Spleen (tissue), 13 donors: ENCODE measurements at places on chromosomes 3 and 15. TPM values are rescaled to one million over a fixed set of nuclear protein-coding genes. Genes with fewer than 3 reads are reported as not detected.

ARRDC4 gene
- 19.0 TPM for total RNA-seq

ADGRG7 gene
- total RNA-seq: not detected

ACKR2 gene
- 1.2 TPM for total RNA-seq

EPHB3 gene
- total RNA-seq: 0.77 TPM

CTDSPL2 gene
- 68.2 TPM for total RNA-seq

SLC9C1 gene
- 0.18 TPM for total RNA-seq

BSN gene
- total RNA-seq: 0.46 TPM

GRCh38 chr15:31857194-31857593 lies 173.1 kb upstream of the CHRNA7 start:
- H3K4me3 ChIP-seq: no peak overlapping the region
- H3K4me1 ChIP-seq: no peaks in the 10 kb centered on the region
- no peak overlapping the region for H3K27ac ChIP-seq
- DNase-seq: no peak

DNA sequence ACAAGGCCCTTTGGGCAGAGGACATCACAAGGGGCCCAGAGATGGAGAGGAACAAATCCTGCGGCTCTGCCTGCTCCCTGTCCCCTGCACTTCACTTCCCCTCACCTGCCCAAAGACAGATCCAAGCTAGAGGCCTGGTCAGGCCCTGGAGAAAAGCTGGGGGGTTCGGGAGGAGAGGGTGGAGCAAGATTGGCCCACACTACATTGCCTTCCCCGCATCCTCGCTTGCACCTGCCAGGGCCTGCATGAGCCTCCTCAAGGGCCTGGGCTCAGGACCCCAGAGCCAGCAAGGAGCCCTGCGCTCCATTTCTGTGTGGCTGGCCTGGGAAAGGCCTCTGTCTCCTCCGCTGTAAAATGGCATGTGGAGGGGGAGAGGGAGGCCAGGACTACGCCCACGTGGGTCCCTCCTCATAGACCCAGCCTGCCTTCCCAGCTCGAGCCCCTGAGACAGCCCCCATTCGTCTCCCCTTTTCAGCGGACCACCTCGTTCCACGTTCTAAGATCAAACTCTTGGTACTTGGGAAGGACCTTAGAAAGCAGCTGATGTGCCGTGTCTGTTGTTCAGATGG lies 106.0 kb downstream of the HMG20A start:
- H3K27ac ChIP-seq: no peak overlapping the region
- peaks cover 3% of the 10 kb centered on the region for H3K4me1 ChIP-seq
- no peaks in the 10 kb centered on the region for H3K36me3 ChIP-seq
- no peak overlapping the region for H3K4me3 ChIP-seq
- H3K27me3 ChIP-seq: no peaks in the 10 kb centered on the region

- no peaks in the 10 kb centered on the region for H3K27me3 ChIP-seq
- DNase-seq: no peak
- no peaks in the 10 kb centered on the region for H3K4me1 ChIP-seq
- no peak overlapping the region for H3K4me3 ChIP-seq
These were observed 7.7 kb upstream of the GOLGB1 start for GRCh38 chr3:121757087-121757811.

DNA sequence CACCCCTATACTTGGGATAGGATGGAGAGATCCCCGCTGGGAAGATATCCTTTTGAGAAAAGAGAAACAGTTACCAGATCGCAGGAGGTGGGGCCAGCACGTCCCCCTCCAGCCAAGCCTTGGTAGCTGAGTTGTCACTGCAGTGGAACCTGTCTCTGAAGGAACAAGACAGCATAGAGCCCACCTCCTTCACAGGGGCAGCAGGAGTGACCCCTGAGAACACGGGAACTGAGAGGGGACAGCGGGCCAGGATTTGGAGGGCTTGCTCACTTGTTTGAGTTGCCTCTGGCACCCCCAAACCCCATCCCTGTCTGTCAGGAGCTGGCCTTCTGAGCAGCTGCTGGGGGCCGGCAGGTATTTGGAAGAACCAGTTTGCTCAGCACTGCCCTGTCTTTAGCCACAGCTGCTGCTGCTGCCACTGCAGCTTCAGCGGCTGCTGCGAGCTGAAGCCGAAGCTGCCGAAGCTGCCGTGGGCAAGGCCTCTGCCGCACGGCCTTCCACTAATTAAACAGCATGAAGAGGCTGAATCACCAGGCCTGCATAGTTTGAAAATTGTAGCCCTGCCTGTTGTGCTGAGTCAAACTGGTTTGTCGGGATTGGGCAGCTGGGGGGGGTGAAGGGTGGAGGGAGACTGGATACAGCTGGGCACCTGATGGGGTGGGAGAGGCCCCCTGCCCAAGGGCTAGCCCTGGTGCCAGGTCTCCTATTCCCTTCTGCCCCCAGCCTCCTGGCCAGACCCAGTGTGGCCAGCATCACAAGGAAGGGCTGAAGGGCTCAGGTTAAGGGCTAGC lies 4.0 kb downstream of the EPHB3 start:
- peaks cover 9% of the 10 kb centered on the region for H3K27me3 ChIP-seq
- H3K4me1 ChIP-seq: peaks cover 28% of the 10 kb centered on the region
- no peak overlapping the region for H3K27ac ChIP-seq
- H3K36me3 ChIP-seq: no peaks in the 10 kb centered on the region
- H3K4me3 ChIP-seq: no peak overlapping the region

GRCh38 chr3:196546537-196546936 lies 21.8 kb downstream of the WDR53 start:
- H3K4me1 ChIP-seq: no peaks in the 10 kb centered on the region
- H3K27me3 ChIP-seq: no peaks in the 10 kb centered on the region
- no peak overlapping the region for H3K27ac ChIP-seq
- no peaks in the 10 kb centered on the region for H3K36me3 ChIP-seq
- H3K4me3 ChIP-seq: no peak overlapping the region

DNA sequence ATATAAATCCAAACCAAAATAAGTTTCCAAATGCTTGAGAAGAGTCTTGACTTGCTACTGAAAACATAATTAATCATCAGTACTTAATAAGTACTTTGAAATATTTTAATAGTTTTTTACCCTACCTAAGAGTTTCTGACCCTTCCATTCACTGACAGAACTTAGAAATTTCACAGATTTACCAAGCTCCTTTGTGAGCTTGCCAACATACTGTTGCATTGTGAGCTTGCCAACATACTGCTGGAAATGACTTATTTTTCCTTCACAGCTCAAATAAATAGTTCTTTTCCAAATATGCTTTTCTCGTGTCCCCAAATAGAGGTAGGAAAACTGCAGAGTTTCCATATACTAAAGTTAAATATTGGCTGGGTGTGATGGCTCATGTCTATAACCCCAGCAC lies 9.6 kb upstream of the AADAC start:
- no peaks in the 10 kb centered on the region for H3K4me1 ChIP-seq
- H3K27me3 ChIP-seq: no peaks in the 10 kb centered on the region
- H3K4me3 ChIP-seq: no peak overlapping the region
- no peaks in the 10 kb centered on the region for H3K36me3 ChIP-seq

- no peak for DNase-seq
- no peak overlapping the region for H3K4me3 ChIP-seq
- no peak overlapping the region for H3K27ac ChIP-seq
- no peaks in the 10 kb centered on the region for H3K4me1 ChIP-seq
- no peaks in the 10 kb centered on the region for H3K36me3 ChIP-seq
These were observed 84.0 kb downstream of the IFT80 start for GRCh38 chr3:160314995-160315394.

DNA sequence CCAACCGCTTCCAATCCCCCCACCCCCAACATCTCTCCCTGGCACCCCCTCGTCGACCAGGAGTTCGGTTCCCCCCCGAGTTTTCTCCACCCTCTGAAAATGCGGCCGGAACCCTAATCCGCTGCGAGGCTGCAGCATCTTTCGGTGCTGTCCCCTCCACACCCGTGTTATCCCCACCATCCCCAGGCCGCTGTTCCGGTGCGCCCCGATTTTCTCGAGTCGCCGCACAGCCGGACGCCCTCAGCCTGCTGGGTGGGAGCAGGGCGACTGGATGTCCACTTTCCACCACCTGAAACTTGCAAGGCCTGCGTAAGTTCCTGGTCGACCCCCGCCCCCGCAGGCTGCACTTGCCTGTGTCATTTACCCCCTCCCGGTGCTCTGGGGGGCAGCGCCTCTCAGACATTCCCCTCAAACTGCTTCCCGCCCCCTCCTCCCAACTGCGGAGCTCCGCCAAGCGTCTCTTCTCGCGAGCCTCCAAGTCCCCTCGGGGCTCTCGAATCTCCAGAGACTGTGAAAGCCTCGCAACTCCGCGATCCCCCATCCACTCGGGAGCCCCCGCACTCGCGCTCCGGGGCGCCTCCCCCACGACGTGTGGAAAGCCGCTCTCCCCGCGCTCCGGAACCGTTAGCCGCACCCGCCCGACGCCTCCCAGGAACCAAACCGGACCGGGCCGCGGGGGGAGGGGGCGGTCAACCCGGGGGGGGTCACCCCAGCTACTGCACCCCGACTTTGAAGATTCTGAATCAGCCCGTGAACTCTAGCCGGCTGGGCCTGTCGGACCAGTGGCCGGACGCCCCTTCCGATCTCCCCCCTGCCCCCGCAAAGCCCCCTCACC lies 566 bp downstream of the ETV5 start:
- H3K4me1 ChIP-seq: peaks cover 12% of the 10 kb centered on the region
- H3K27me3 ChIP-seq: peaks cover 19% of the 10 kb centered on the region
- no peaks in the 10 kb centered on the region for H3K36me3 ChIP-seq
- H3K4me3 ChIP-seq: peak overlapping the region; percentile 74

DNA sequence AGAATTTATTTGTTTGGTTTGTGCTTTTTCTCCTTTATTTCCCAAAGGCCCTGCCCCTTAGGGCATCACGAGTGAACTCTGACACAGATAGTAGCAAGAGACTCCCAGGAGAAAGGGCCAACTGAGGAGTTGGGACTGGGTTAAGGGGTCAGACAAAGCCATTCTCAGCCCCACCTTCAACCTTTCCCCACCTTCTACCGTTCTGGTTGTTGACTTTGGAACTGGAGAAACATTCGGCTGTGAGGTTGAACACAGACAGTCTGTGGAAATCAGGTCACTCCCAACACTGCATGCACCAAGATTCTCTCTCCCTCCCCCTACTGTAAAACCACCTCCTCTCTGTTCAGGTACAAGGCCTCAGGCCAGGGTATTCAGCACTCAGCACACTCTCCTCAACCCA lies 3.9 kb upstream of the BDH1 start:
- H3K4me3 ChIP-seq: no peak overlapping the region
- no peak overlapping the region for H3K27ac ChIP-seq
- no peaks in the 10 kb centered on the region for H3K36me3 ChIP-seq

DNA sequence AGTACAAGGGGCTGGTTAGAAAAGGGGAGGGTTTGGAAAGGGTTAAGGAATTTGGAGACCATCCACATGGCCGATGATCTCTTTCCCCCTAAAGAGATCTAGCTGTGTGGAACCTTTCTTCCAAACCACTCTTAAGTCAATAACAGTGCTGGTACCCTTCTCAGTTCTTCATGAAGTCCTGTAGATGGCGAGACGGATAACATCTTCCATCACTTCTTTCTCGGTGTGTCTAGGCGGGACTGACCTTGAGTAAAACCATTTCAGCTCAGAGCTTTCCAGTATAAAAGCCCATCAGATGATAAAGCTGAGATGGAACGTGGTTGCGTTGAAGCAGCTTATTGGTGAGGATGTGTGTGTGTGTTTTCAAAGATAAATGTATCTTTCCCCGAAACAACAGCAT lies 151.5 kb upstream of the BHLHE40 start:
- no peak overlapping the region for H3K27ac ChIP-seq
- peaks cover 87% of the 10 kb centered on the region for H3K4me1 ChIP-seq
- no peak for DNase-seq

DNA sequence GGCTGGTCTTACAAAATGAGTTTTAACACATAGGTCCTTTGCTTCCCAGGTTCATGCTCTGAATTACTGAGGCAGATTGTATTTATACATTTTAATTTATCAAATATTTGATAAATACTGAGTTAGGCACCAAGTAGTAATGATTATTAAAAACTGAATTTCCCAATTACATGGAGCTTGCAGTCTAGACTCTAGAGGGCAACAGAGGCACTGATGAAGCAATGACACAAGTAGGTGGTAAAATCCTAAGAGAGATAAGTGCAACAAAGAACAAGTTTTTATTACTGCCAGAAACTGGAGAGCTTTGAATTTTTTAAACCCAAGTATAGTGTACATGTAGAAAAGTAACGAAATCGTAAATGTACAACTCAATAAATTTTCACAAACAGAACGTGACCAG lies 406.2 kb upstream of the RARB start:
- no peak for DNase-seq
- H3K4me1 ChIP-seq: no peaks in the 10 kb centered on the region
- no peaks in the 10 kb centered on the region for H3K27me3 ChIP-seq
- H3K4me3 ChIP-seq: no peak overlapping the region
- no peaks in the 10 kb centered on the region for H3K36me3 ChIP-seq

GRCh38 chr3:130299531-130299930 lies 45.9 kb upstream of the COL6A5 start:
- no peak overlapping the region for H3K4me3 ChIP-seq
- H3K27ac ChIP-seq: no peak overlapping the region
- no peaks in the 10 kb centered on the region for H3K36me3 ChIP-seq
- DNase-seq: no peak
- no peaks in the 10 kb centered on the region for H3K27me3 ChIP-seq

- no peak for DNase-seq
- no peak overlapping the region for H3K27ac ChIP-seq
These were observed 359.7 kb upstream of the ROPN1 start for GRCh38 chr3:124351430-124352148.

GRCh38 chr15:67093504-67093862 lies 28.1 kb downstream of the SMAD3 start:
- H3K4me1 ChIP-seq: peaks cover 93% of the 10 kb centered on the region
- H3K4me3 ChIP-seq: no peak overlapping the region
- H3K27ac ChIP-seq: peak overlapping the region; percentile 77
- H3K27me3 ChIP-seq: no peaks in the 10 kb centered on the region
- DNase-seq: peak; percentile 91

GRCh38 chr3:96319166-96319565 lies 495.2 kb upstream of the EPHA6 start:
- no peaks in the 10 kb centered on the region for H3K27me3 ChIP-seq
- H3K4me3 ChIP-seq: no peak overlapping the region
- no peaks in the 10 kb centered on the region for H3K36me3 ChIP-seq
- no peak for DNase-seq
- no peaks in the 10 kb centered on the region for H3K4me1 ChIP-seq
- H3K27ac ChIP-seq: no peak overlapping the region

GRCh38 chr15:45842151-45842550 lies 207.3 kb downstream of the SQOR start:
- no peaks in the 10 kb centered on the region for H3K4me1 ChIP-seq
- H3K36me3 ChIP-seq: no peaks in the 10 kb centered on the region
- no peak for DNase-seq
- no peak overlapping the region for H3K4me3 ChIP-seq
- no peak overlapping the region for H3K27ac ChIP-seq

DNA sequence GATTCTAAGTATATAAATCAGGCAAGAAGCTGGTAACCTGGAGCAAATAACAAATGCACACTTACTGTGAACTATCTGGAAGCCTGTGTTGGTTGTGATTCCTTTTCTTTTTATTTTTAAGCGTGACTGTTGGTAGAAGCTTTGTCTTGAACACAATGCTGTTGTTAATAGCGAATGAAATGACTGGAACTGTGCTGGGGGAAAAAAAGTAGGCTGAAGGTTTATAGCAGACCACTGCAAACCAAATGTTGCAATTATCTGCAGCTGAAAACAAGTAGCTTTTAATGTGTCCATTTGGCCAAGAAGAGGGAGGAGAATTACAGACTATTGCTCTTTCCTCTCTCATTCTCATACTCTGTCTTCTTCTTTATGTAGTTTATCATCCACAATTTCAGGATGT lies 184.5 kb upstream of the DNAJC19 start:
- H3K27ac ChIP-seq: no peak overlapping the region
- H3K27me3 ChIP-seq: no peaks in the 10 kb centered on the region
- DNase-seq: no peak
- H3K36me3 ChIP-seq: no peaks in the 10 kb centered on the region
- H3K4me3 ChIP-seq: no peak overlapping the region
- no peaks in the 10 kb centered on the region for H3K4me1 ChIP-seq
